Lung (tissue), 17 donors: ENCODE measurements at places on chromosomes 5 and 9. TPM values are rescaled to one million over a fixed set of nuclear protein-coding genes. Genes with fewer than 3 reads are reported as not detected.

Gene IRX2
- total RNA-seq: 60.8 TPM

Gene KDM3B
- 49.6 TPM for total RNA-seq

Gene FOXD4
- total RNA-seq: 0.34 TPM

Gene CD274
- 13.2 TPM for total RNA-seq

Gene PRRT1B
- total RNA-seq: 7.9 TPM

Gene RBM27
- 11.6 TPM for total RNA-seq

Gene FGD3
- 24.3 TPM for total RNA-seq

Gene STKLD1
- 1.4 TPM for total RNA-seq

Gene FAM221B
- 0.14 TPM for total RNA-seq

Gene LRRTM2
- total RNA-seq: 0.09 TPM

Gene CLTB
- total RNA-seq: 33.2 TPM

Gene CD14
- total RNA-seq: 86.0 TPM

DNA sequence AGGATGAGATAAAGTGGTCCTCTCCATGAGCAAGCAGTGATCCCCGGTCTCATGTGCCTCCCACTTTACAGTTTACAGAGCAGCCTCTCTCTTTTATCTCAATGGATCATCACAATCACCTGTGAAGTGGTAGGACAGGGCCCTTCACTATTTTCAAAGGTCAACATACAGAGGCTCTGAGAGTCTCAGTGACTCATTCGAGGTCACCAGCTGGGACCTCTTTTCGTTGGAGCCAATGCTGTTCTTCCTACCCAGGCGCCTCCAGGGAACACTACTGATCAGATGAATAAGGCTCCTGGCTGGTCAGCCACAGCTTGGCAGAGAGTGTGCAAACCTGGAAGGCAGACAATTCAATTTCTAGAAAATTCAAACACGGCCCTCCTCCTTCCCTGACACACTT lies 16.6 kb downstream of the GGTA1 start:
- no peak for DNase-seq
- H3K4me1 ChIP-seq: peaks cover 11% of the 10 kb centered on the region
- no peaks in the 10 kb centered on the region for H3K27me3 ChIP-seq
- no peak overlapping the region for H3K4me3 ChIP-seq

- peaks cover 6% of the 10 kb centered on the region for H3K4me1 ChIP-seq
- no peaks in the 10 kb centered on the region for H3K36me3 ChIP-seq
- H3K27me3 ChIP-seq: no peaks in the 10 kb centered on the region
- DNase-seq: peak; percentile 91
Observed at GRCh38 chr9:87336914-87337333, 160.7 kb upstream of the DAPK1 start.

DNA sequence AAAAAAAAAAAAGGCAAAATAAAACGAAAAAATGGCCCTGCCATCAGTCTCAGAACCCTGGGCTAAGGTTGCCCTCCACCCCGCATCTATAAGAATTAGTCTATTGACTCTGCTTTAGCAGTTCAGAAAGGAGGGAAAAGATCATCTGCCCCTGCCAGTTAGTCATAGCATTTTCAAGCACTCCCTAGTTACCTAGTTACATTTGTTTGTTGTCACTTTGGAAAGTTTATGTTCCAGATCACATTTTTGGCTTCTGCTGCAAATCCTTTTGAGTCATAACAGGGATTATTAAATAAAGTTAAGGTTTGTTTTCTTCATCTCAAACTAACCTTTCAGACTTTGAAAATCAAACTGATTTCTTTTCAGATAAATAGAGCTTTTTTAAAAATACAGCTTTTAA lies 52.1 kb downstream of the AQP7 start:
- H3K27ac ChIP-seq: no peak overlapping the region
- H3K4me3 ChIP-seq: no peak overlapping the region
- no peaks in the 10 kb centered on the region for H3K4me1 ChIP-seq

DNA sequence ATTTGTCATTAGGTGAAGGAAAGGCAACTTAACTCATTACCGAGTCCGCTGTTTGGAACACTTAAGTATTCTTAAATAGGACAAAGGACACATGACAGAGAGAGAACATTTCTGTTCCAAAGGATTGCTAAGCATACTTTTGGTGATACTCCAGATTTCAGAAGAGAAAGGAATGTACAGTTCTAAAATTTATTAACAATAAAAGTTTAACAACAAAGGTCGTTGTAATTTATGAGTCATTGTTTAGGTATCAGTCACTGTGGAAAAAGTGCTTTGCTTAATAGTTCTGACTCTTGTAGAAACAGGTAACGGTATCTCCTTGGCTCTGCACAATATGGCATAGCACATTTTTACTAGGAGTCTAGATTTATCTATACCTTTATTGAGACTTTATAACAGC lies 36.3 kb upstream of the PAM start:
- no peak overlapping the region for H3K27ac ChIP-seq
- no peak overlapping the region for H3K4me3 ChIP-seq
- H3K27me3 ChIP-seq: no peaks in the 10 kb centered on the region
- no peaks in the 10 kb centered on the region for H3K36me3 ChIP-seq
- H3K4me1 ChIP-seq: no peaks in the 10 kb centered on the region

GRCh38 chr9:131036071-131036470 lies 27.1 kb downstream of the LAMC3 start:
- no peaks in the 10 kb centered on the region for H3K36me3 ChIP-seq
- no peaks in the 10 kb centered on the region for H3K27me3 ChIP-seq
- no peak for DNase-seq

DNA sequence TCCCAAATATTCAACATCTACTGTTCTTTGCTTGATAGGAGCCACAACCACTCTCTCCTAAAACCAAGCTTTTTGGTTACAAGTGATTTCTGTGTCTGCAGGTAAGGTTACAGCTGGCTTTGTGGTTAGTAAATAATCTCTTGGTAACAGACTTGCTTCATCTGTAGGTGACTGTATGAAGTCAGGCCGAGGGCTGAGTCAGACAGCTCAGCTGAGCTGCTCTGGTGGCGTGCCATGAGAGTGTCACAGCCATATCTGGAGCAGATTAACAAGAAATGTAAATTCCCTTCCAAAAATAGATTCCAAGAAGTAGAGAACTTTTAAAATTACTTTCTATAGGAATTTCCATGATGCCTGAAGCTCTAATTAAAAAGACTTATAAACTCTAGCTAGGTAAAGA lies 23.7 kb upstream of the TAS2R1 start:
- H3K4me1 ChIP-seq: no peaks in the 10 kb centered on the region
- H3K4me3 ChIP-seq: no peak overlapping the region
- no peak overlapping the region for H3K27ac ChIP-seq
- no peaks in the 10 kb centered on the region for H3K36me3 ChIP-seq
- DNase-seq: peak; percentile 67

GRCh38 chr5:45725537-45725936 lies 29.4 kb upstream of the HCN1 start:
- H3K4me3 ChIP-seq: no peak overlapping the region
- H3K27me3 ChIP-seq: no peaks in the 10 kb centered on the region
- no peak for DNase-seq
- no peaks in the 10 kb centered on the region for H3K4me1 ChIP-seq

DNA sequence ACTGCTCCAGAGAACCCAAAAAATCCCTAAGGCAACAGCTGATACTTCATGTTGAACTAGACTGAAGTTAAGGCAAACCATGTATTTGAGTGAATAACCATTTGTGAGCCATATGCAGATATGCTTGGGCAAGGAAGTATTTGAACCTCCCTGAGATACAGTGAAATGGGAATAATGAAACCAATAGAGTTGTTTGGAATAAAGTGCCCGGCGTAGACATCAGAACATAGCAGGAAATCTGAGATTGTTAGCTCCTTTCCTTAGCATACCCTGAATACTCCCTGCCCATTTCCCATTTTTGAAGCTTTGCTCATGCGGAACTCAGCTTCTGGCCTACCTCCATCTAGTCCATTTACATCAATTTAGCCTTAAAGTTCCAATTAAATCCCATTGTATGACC lies 611.9 kb downstream of the EFNA5 start:
- DNase-seq: no peak
- H3K4me1 ChIP-seq: no peaks in the 10 kb centered on the region
- H3K36me3 ChIP-seq: no peaks in the 10 kb centered on the region
- H3K27me3 ChIP-seq: no peaks in the 10 kb centered on the region

- peaks cover 1% of the 10 kb centered on the region for H3K4me1 ChIP-seq
- no peak overlapping the region for H3K4me3 ChIP-seq
- no peak for DNase-seq
- H3K27me3 ChIP-seq: no peaks in the 10 kb centered on the region
- H3K36me3 ChIP-seq: no peaks in the 10 kb centered on the region
- H3K27ac ChIP-seq: no peak overlapping the region
Observed at GRCh38 chr5:37660319-37660718, 179.5 kb downstream of the GDNF start.

DNA sequence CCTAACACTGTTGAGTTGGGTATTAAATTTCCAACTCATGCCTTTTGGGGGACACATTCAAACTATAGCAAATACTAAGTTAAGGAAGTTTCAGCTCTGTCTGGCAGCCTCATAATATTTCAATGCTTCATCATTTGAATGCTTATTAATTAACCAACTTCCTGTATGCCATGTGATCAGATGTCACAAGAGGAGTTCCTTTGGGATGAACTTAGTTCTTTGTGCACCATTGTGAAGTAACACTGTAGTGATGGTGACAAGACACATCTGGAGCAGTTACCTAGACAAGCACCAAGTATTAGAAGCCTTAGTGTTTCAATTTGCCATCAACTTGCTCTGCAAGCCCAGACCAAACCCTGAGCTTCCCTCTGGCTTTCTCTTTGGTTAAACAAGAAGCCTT lies 90.7 kb upstream of the IL12B start:
- no peaks in the 10 kb centered on the region for H3K36me3 ChIP-seq
- no peaks in the 10 kb centered on the region for H3K27me3 ChIP-seq
- DNase-seq: no peak
- no peak overlapping the region for H3K4me3 ChIP-seq

GRCh38 chr5:139761057-139761450 lies 34.6 kb upstream of the PSD2 start:
- no peak overlapping the region for H3K4me3 ChIP-seq
- peaks cover 15% of the 10 kb centered on the region for H3K4me1 ChIP-seq

GRCh38 chr5:133274597-133274935 lies 222.8 kb downstream of the HSPA4 start:
- DNase-seq: peak; percentile 20
- no peak overlapping the region for H3K27ac ChIP-seq
- no peaks in the 10 kb centered on the region for H3K27me3 ChIP-seq
- H3K36me3 ChIP-seq: no peaks in the 10 kb centered on the region

DNA sequence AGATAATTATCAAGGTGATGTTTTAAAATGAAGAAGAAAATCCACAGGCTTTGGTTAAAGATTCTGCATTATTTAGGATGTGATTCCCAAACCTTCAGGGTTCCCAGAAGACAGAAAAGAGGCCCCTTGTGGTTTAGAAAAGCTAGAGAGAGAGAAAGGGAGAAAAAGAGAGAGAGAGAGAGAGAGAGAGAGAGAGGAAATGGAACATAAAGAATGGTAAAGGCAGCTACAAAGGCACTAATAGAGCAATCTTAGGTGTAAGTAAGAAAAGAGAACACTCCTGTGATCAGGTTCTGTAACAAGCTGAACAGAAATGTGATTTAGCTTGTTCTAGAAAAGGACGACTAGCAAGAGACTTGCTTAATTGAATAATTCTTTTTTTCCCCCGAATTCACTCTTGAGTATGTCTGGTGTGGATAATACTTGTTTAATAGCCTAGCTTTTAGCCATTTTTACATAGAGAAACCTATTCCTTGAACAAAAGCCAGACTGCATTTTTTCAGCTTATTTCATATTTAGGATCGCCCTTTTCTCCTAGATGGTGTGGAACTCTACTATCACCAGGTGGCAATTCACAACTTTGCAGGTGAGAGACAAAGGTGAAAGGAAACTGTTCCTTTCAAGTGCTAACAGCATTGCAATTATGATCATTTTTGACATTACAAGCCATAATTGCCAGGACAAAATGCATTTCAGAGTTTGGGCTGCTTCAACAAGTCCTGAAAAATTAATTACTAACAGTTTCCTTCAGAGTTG lies 57.6 kb upstream of the SH3GL2 start:
- no peak for DNase-seq
- peaks cover 15% of the 10 kb centered on the region for H3K4me1 ChIP-seq
- H3K27me3 ChIP-seq: no peaks in the 10 kb centered on the region
- no peak overlapping the region for H3K4me3 ChIP-seq
- no peaks in the 10 kb centered on the region for H3K36me3 ChIP-seq

GRCh38 chr9:92404042-92404836 lies at the start of gene OGN:
Gene OGN (minus strand): TSS chr9:92404578. CDS start chr9:92403407, 1,171 bp downstream.
- no peaks in the 10 kb centered on the region for H3K4me1 ChIP-seq
- H3K36me3 ChIP-seq: no peaks in the 10 kb centered on the region
- DNase-seq: peak; percentile 51
- H3K4me3 ChIP-seq: no peak within 1 kb of the TSS

- peaks cover 27% of the 10 kb centered on the region for H3K36me3 ChIP-seq
- no peak overlapping the region for H3K27ac ChIP-seq
- no peak overlapping the region for H3K4me3 ChIP-seq
- peak; percentile 22 for DNase-seq
- H3K27me3 ChIP-seq: no peaks in the 10 kb centered on the region
Observed at GRCh38 chr9:15182101-15182551, 124.9 kb downstream of the TTC39B start.

GRCh38 chr9:90735952-90736351 lies 65.7 kb upstream of the SYK start:
- DNase-seq: no peak
- H3K27me3 ChIP-seq: no peaks in the 10 kb centered on the region
- no peaks in the 10 kb centered on the region for H3K36me3 ChIP-seq
- H3K4me3 ChIP-seq: no peak overlapping the region

- no peaks in the 10 kb centered on the region for H3K36me3 ChIP-seq
- H3K27ac ChIP-seq: peak overlapping the region; percentile 96
- H3K4me1 ChIP-seq: peaks cover 87% of the 10 kb centered on the region
- H3K27me3 ChIP-seq: no peaks in the 10 kb centered on the region
- DNase-seq: peak; percentile 88
Observed at GRCh38 chr9:33158843-33159776, 8.0 kb downstream of the B4GALT1 start.

DNA sequence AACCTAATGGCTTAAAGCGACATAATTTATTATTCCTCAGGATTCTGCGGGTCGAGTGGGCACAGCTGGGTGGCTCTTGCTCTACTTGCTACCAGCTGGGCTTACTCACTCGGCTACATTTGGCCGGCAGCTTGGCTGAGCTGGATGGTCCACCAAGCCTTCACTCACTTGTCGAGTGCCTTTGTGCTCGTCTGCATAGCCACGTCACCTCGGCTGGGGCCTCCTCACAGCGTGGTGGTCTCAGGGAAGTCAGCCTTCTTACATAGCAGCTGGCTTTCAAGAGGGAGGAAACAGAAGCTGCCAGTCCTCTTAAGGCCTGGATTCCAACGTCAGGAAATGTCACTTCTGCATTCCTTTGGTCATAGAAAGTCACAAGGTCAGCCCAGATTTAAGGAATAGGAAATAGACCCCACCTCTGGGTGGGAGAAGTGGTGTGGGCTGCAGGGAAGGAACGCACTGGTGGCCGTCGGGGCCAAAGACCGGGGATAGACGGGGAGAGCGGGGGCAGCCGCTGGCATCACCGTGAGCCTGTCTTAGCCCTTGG lies 75.1 kb upstream of the RUFY1 start:
- peak; percentile 91 for DNase-seq
- H3K27ac ChIP-seq: no peak overlapping the region
- H3K36me3 ChIP-seq: no peaks in the 10 kb centered on the region
- no peak overlapping the region for H3K4me3 ChIP-seq
- peaks cover 11% of the 10 kb centered on the region for H3K4me1 ChIP-seq
- no peaks in the 10 kb centered on the region for H3K27me3 ChIP-seq

GRCh38 chr9:13513286-13513685 lies 233.8 kb upstream of the MPDZ start:
- no peaks in the 10 kb centered on the region for H3K4me1 ChIP-seq
- H3K27me3 ChIP-seq: no peaks in the 10 kb centered on the region
- no peaks in the 10 kb centered on the region for H3K36me3 ChIP-seq

GRCh38 chr9:98150721-98151120 lies 31.7 kb upstream of the TRIM14 start:
- no peaks in the 10 kb centered on the region for H3K4me1 ChIP-seq
- no peaks in the 10 kb centered on the region for H3K36me3 ChIP-seq
- no peak for DNase-seq
